ENCODE measurements at places on chromosomes 5 and 9.
A peak's percentile ranks its signal among the peaks of the same experiment; 100 is the strongest.

DNA sequence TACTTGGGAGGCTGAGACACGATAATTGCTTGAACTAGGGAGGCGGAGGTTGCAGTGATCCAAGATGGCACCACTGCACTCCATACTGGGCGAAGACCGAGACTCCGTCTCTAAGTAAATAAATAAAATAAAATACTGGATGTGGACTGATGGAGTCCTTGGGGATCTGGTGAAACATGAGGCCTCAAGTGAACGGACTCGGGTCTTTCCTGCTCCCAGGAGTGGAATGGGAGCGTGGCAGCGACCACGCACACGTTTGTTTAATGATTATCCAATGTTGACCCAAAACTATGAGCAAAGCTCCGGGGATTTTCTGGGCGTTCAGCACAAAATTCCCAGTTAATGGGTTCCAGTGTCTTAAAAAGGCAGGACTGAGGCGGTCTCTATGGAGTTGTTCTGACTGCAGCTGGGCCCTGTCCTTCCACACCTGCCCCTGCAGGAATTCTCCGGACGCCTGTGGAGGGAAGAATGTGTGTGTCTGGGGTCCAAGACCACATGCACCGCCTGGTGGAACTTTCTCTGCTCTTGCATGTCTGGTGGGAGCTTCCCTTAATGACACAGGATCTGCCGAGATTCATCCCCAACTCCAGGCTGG is 26.6 kb downstream of the NEK6 start:
- no peak for DNase-seq

DNA sequence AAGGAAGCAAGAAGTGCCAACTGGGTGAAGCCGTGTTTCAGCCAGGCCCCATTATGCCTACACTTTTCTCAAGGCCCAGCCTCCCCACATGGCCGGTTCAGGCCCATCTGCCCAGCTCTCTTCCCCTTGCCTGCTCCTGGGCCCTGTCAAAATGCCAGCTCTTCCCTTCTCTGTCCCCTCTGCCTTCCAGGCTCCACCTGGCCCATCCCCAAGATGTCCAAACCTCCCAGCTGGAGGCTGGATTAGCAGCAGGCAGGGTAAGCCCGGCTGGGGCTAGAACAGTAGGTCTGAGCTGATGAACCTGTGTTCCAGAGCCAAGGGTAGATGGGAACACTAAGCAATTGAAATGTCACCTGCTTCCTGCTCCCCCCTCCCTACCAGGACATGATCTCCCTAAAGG is 64.1 kb upstream of the HSPA9 start:
- no peak for DNase-seq

GRCh38 chr5:137836298-137836697 is 31.4 kb upstream of the MYOT start:
- DNase-seq = no peak

- peak; percentile 98 for DNase-seq
Observed at GRCh38 chr9:136326061-136326760, 1.1 kb upstream of the GPSM1 start.

DNA sequence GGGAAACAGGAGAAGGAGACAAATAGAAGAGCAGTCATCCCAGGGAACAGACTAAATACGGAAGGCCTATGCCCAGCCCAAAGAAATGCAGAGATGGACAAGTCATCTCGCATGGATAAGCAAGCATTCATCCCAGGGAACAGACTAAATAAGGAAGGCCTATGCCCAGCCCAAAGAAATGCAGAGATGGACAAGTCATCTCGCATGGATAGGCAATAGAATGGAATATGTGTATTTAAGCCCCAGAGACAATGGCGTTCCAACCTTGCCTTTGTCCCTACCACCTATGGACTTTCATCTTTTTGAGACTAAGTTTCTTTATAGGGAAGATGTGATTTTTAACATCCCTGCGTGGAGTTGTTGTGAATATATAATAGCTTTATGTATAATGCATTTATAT is 242.2 kb upstream of the TNC start:
- DNase-seq = no peak

DNA sequence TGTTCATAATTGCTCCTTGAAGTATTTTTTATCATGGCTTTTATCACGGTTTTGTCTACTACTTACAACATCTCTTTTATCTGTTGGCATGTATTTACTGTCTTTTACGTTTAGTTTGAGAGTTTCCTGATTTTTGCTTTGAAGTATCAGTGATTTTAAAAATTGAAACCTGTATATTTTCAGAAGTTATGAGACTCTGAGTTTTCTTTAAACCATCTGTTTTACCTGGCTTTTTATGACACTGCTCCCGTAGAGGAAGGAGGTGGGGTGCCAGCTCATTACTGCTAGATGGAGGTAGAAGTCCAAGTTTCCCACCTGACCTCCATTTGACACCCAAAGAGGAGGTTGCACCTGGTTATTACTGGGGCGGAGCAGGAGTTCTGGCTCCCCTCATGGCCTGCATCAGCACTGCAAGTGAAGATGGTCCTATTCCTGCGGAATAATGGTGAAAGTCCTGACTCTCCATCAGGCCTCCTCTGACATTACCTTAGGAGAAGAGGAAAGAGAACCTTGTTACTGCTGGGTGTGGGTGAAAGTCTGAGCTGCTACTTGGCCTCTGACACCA is 10.0 kb upstream of the ZNF131 start:
- DNase-seq = no peak

- no peak for DNase-seq
Observed at GRCh38 chr5:180069589-180070247, 1.8 kb downstream of the RNF130 start.

- no peak for DNase-seq
Observed at GRCh38 chr9:2406252-2406651, 215.3 kb upstream of the VLDLR start.

DNA sequence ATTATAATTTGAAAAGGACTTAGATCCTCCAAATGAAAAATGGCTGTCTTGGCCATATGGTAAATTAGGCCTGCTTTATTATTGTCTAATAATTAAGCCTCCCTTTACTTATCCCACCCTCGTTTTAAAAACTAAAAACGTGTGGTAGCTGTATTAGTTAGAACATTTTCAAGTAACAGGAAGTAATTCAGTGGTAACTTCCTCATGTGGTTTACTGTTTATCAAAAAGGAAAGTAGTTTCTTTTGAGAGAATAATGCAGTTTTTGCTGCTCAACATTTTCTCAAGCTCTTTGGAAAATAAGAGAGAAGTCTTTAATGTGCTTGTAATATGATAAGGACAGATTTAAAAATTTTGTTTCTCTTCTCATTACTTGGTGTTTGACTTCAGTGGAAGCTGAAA is 26.0 kb downstream of the ZCCHC7 start:
- DNase-seq = no peak

GRCh38 chr9:116992865-116993264 is 305.8 kb downstream of the TRIM32 start:
- peak; percentile 7 for DNase-seq

- peak; percentile 96 for DNase-seq
Observed at GRCh38 chr9:94097788-94098414, 13.6 kb downstream of the PTPDC1 start.

- DNase-seq = no peak
Observed at GRCh38 chr5:74510476-74511075, 130.0 kb downstream of the ENC1 start.

GRCh38 chr9:116466271-116467235 is 220.6 kb upstream of the TRIM32 start:
- no peak for DNase-seq

GRCh38 chr5:152811988-152812387 is 406.9 kb upstream of the NMUR2 start:
- peak; percentile 0 for DNase-seq

GRCh38 chr5:172163346-172163745 is 24.7 kb downstream of the STK10 start:
- DNase-seq = peak; percentile 38

DNA sequence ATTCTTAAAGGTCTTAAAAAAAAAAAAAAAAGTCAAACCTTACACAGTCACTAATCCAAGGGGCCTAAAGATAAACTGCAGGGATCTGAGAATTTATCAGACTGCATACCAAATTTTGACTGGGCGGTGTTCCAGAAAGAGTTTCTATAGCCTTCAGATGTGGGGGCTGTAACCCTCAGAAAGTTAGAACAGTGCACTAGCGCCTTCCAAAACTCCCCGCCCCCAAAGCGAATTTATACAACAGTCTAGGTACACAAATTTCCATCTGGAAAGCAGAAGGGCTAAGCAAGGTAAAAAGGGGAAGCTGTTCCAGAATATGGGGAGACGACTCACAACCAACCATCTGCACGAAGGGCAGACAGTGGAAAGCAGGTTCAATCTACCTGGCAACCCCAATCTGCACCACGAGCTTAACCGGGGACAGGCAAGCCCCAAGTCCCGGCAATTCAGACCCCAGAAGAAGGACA is 813 bp downstream of the ERMP1 start:
- no peak for DNase-seq

DNA sequence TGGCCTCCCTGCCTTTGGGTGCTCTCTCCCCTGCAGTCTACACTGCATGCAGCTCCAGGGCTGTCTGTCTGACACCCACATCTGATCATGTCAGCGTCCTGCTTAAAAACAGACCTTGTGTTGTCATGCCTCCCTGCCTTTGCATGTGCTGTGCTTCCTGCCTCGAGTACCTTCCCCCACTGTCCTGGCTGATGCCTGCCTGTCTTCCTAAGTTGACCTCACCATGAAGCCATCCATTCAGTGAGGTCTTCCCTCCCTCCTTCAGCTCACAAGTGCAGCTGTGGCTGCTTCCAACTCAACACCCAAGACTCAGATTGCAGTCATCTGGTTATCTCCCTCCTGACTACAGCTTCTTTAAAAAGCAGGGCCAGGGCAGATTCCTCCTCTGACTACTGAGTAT is 5.5 kb downstream of the ANGPTL2 start:
- DNase-seq = peak; percentile 37

- no peak for DNase-seq
Observed at GRCh38 chr9:38316166-38316780, 76.2 kb upstream of the ALDH1B1 start.

GRCh38 chr5:150024346-150024984 is 23.9 kb downstream of the HMGXB3 start:
- peak; percentile 40 for DNase-seq

- peak; percentile 68 for DNase-seq
Observed at GRCh38 chr5:171367424-171368370, 20.0 kb upstream of the NPM1 start.

- no peak for DNase-seq
Observed at GRCh38 chr9:88237479-88237961, 99.2 kb upstream of the SPATA31C2 start.

Data from EH (cell line).